Bone marrow (tissue), 2 donors: ENCODE measurements at places on chromosomes 2 and 18.

DNA sequence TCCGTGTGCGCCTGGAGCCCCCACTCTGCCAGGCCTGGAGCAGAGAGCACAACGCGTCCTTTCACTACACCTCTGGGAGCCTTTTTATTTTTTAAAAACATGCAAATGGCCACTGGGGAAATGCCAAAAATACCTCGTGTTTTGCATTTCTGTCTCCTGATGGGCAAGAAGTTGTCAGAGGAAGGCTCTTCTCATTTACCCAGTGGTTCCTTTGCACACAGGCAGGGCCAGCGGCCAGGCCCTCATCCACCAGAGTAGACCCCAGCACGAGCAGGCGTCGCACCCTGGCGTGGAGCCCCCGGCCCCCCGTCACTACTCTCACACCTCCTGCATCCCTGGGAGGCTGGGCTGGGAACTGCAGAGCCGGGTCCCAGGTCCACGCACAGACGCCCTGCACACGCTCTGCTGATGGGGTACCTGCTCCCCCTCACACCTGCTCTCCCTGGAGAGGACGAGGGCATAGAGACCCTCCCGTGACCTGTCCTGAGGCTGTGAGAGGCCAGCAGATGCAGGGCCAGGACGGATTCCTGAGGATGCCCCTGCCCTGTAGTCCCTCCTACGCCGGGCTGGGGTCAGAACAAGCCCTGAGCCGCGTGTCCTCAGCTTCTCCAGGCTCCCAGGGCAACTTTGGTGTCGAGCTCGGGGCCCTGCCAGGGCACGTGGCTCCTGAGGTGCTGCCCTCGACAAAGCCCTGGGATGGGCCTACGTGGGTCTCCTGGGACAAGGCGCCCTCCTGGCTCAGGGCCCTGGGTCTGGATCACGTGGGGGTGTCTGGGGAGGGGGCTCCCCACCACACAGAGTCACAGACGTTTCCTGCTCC lies 65.0 kb downstream of the NFATC1 start:
- no peak for DNase-seq

- no peak for DNase-seq
Measured at GRCh38 chr2:63195310-63195709, 144.7 kb downstream of the OTX1 start.

- no peak for DNase-seq
Measured at GRCh38 chr2:88697370-88698026, 6.0 kb downstream of the RPIA start.

DNA sequence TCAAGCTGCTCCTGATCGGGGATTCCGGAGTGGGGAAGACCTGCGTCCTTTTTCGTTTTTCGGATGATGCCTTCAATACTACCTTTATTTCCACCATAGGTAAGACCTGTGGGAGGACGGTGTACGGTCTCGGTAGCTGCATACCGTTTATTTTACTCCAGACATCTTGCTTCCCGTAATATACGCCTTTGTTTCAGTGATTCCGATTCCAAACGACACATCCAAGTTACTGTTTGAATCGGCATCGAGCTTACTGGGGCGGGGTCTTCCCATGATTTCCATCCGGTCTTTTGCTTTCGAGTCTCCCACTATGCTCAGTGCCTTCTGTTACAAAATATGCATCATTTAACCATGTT lies 731 bp downstream of the RAB10 start:
- DNase-seq, result no peak

- no peak for DNase-seq
Measured at GRCh38 chr2:215880970-215881369, 132.4 kb downstream of the MREG start.
